ENCODE measurements at places on chromosomes 16 and 17.
A peak's percentile ranks its signal among the peaks of the same experiment; 100 is the strongest.

GRCh38 chr16:58409316-58409973 lies 17.2 kb downstream of the GINS3 start:
- no peak for DNase-seq

DNA sequence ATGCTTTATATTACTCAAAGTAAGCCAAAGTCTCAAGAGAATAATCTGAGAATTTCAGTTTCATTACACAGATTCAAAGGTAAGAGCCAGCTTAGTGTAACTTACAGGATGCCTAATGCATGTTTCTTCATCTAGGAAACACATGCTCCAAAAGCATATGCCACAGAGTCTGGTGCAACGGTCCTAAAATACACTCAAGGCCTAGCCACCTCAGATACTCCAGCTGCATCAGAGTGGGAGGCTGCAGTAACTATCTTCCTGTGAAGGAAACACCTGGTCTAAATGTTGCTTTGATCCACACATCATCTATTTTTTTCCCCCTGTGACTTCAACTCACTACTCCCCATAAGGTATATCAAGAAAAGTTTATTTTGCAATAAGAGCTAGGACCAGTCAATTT lies 51.6 kb upstream of the CORO6 start:
- no peak for DNase-seq

- DNase-seq = no peak
Measured at GRCh38 chr17:51853857-51854256, 304.7 kb downstream of the CA10 start.

DNA sequence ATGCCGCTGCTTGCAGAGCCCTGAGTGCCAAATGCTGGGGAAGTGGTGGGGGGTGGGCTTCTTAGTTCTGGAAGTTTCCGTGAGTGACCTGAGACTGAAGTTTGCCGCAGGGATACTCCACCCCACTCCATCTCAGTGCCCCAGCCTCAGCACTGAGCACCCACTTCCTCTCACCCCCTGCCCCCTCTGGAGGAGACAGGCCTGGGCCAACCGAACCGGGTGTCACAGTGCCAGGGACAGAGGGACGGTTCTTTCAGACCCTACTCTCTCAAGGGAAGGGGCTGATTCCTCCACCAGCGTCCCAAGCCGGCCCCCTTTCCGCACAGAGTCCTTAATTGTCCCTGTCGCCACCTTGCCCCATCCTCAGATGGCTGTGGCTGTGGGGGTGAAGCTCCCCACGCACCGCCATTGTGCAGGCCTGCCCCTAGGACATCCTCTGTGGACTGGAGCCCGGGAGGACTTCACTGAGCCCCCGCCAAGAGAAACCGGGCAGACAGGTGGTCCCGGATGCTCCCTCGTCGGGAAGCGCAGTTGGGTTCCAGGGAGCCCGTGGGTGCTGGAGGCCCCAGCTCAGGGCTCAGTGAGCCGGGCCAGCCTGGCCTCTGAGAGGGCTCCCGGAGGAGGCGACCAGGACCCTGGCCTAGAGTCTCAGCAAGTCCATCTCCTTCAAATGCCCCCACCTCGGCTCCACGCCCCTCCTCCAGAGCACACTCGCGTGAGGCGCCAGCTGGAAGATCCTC lies 1.6 kb upstream of the KREMEN2 start:
- no peak for DNase-seq

GRCh38 chr17:75913537-75914210 lies 9.0 kb upstream of the MRPL38 start:
- no peak for DNase-seq

GRCh38 chr16:89314357-89314756 lies 96.9 kb downstream of the ZNF778 start:
- peak; percentile 32 for DNase-seq

GRCh38 chr17:50946891-50947781 lies 81.0 kb upstream of the TOB1 start:
- no peak for DNase-seq

DNA sequence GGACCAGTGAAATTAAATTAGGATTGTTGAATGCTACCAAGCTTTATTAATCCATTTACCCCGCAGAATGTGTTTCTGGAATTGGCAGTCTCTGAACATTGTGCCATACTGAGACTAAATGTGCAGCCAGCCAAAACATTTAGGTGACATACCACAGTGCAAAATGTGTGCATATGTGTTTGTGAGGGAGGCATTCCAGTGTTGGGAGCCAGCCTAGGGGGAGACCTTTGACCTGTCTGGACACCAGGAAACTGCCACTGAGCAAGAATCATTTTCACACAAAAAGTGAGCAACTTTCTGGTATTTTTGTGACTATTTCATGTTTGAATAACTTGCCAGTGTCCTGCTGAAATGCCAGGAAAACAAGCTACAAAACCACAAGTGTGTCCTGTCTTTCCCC lies 64.7 kb upstream of the SLC12A3 start:
- DNase-seq = no peak

GRCh38 chr17:2191227-2191626 lies 112.4 kb downstream of the SMG6 start:
- DNase-seq = no peak

GRCh38 chr16:60582528-60582927 lies 1453.7 kb downstream of the CDH8 start:
- DNase-seq = no peak

GRCh38 chr17:41486809-41487530 lies 2.7 kb downstream of the KRT36 start:
- DNase-seq = peak; percentile 6

DNA sequence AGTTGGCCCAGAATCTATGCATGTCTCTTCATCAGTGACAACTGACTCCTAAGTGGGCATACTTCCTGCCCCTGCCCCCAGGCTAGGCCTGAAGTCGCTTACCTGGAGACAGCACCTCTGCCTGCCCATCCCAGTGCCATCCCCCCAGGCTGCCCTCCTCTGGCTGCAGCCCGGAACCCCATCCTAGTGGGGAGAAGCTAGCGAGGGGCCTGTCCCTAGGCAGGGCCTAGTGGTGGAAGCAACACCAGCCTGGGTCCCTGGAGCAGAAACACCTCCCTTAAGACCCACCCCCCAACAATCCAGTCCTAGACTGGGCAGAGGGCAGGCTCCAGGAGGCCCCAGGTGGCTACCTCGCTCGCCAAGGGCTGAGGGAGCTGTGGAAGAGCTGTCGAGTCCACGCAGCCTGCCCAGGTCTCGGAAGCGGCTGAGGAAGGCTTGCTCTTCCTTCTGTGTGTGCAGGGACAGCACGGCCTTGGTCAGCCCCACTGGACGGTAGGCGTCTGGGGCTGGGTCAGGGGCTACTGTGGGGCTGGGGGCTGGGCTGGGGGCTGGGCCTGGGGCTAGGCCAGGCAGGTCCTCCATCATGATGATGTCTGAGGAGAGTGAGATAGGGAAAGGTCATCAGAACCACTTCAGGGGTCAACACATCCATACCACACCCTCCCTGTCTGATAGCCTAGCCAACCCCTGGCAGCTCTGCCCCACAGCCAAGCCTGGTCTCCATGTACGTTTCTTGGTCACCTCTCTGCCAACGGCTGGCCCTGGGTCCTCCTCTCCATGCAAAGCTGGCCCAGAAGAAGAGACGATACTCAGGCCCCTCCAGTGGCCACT lies 7.6 kb downstream of the PER1 start:
- DNase-seq = no peak

GRCh38 chr16:19861811-19862327 lies 22.8 kb downstream of the GPRC5B start:
- DNase-seq = no peak

GRCh38 chr16:2005646-2006045 lies 4.0 kb downstream of the ZNF598 start:
- DNase-seq = no peak
